ENCODE measurements at places on chromosomes 2 and 18.

DNA sequence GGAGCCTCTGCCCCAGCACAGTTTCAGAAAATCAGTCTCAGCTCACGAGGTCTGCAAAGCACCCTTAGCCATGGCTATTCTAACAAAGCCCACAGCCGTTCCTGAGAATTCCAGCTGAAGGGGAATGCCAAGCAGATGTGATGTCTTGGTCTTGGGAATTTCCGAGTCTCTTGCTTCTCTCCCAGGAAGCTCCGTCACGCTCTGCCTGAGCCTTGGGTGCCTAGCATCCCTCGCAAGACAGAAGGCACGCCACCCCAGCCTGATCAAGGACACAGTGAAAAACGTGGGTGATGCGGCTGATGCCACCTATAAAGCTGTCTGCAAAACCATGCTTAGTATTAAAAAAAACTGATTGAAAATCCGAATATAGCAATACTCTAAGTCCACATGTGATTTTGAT lies 254.6 kb downstream of the SH3BP4 start:
- no peak for DNase-seq

DNA sequence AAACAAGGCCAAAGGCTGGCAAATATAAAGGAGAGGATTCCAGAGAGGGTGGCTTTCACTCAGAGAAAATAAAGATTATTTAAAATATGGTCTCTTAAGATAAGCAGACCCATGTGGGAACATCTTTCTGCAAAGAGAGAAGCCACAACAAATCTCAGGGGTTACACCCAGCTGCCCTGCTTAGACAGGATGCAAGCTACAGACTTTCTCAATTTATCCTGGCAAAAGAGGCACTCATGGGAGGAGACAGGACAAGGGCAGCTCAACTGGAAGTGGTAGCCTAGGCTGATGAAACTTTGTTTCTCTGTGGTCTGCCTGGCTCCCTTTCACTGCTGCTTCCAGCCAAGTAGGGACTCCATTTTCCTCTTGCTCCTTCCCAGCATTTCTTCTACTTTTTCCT lies 25.9 kb upstream of the SULT1C4 start:
- DNase-seq, result no peak

DNA sequence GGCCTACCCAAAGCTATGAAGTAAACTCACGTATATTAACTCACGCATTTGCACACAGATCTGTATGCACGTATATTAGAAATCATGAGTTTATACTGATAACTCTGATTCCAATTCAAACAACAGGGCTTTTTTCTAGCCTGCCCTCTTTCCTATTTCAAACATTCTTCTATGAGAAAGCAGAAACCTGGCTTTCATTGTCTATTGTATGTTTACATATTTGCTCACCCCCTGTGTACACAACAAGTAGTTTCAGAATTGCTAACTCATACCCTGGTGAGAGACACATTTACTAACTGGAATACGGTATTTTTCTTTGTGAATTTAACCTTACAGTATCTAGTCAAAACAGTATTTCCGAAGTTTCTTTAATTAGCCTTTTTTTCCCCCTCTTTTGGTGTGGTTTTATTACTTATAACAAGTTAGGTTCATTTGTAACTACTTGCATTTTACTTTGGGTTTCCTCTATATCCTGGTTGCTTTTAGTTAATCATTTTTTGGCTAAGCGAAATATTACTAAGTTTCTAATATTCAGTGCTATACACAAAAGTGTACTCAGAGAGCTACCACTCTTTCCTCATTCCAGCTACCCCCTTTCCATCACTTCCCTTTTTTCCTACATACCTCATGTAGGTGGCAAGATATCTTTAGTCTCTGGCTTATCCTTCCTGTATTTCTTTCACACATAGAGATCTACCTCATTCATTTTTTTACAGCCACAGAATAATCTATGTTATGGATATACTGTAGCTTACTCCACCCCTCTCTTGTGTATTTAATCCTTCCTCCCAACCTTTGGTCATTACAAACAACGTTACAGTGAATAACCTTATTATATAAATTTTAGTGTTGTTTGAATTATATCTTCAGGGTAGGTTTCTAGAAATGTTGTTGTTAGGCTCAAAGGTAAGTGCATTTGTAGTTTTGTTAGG lies 112.7 kb upstream of the BCL2L11 start:
- DNase-seq, result no peak

DNA sequence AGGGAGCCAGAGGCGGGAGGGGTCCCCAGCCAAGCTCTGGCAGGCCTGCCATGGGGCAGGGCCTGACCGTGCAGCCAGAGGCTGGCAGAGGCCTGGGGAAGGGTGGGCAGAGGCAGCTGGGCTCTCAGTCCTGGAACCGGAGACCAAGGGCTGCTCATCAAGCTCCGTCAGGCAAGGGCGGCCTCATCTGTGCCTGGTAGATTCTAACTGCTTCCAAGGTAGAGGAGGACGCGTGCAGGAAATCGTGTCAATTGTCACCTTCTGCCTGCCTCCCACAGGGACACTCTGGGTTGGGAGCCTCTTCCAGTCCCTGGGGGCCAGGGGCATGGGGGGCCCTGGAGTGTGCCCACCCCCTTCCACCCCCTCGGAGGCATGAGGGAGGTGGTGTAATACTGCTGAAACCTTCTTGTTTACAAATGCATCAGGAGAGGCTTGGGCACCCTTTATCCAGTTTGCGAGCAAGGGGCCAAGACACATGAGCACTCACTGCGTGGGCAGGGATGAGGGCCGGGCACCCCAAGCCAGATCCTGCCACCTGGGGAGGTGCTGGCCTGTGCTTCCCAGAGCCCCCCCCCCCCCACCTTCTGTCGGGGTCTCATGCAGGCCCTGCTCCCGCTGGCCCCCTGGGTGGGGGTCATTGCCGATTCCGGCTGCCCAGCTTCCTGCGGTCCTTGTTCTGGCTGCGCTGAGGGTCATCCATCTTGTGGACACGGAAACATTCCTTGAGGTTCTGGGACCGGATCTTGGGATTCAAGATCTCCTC lies 9.0 kb downstream of the SNORC start:
- peak; percentile 65 for DNase-seq

- DNase-seq, result no peak
Observed at GRCh38 chr2:37795456-37795855, 124.0 kb upstream of the CDC42EP3 start.

- no peak for DNase-seq
Observed at GRCh38 chr2:150817422-150817821, 330.0 kb upstream of the RND3 start.

GRCh38 chr18:47209171-47209570 lies 33.0 kb upstream of the IER3IP1 start:
- no peak for DNase-seq

DNA sequence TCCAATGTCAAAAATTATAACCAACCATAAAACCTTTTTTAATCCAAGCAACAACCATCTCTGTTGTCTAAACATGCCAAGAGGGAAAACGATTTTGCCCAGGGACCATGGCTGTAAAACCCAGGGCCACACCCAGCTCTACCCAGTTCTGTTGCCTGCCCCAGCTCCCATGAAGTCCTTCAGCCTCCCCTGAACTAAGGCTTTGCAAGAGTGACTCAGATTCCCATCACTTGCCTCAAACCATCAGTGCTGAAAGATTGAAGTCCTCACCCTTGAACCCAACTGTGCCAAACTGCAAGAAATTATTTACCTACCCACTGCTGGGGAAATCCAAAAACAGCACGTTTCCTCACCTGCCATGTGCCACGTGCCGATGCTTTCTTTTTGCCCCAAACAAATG lies 102.5 kb downstream of the TFCP2L1 start:
- no peak for DNase-seq

DNA sequence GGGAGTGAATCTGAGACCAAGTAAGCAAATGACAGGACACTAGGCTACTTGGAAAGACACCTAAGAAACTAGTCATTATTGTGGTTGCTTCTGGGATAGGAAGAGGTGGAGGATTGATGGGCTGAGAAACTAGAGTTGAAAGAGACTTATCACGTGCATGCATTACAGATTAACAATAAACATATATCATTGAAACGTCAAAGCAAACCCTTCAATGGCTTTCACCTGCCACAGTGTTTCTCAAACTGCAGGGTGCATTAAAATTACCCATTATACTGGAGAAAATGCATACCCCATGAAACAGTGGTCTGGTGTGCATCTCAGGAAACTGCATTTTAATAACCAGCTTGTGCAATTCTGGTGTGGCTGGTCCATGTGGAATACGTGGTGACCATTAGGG lies 318.8 kb downstream of the SMAD2 start:
- no peak for DNase-seq

DNA sequence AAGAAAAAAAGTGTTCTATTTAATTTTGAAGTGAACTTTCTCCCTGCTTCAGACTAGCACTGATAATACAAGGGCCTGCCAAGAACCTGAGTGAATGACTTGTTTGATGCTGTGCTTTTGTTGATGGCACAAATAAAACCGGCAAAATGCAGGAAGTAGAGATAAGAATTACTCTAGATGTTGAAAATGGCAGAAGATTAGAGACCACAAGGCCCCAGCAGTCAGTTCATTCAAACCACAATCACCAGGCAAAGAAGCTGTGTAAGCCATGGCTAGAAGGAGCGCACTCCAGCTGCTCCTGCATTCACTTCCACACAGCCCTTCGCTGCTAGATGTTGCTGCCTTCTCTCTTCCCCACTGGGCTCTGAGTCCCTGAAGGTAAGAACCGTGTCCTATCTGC lies 297.1 kb downstream of the AGPS start:
- DNase-seq, result peak; percentile 4

DNA sequence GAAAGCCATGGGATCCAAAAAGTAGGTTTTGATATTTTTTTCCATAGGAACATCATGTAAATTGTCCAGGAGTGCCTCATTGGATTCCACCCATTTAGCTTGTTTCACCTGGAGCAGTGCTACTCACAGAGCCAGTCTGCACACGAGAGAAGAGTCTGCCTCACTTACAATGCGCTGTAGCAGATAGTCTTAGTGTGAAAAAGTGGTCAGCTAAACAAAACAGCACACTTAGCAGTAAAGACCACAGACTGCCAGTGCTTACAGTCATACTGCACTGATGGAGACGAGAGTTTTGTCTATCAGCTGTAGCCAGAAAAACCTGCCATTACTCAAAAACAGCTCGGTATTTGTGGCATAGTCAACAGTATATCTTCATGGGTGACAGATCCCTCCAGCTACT lies 113.5 kb upstream of the LDLRAD4 start:
- DNase-seq, result no peak

GRCh38 chr18:64330931-64331330 lies 182.0 kb upstream of the LINC00305 start:
- DNase-seq, result no peak

DNA sequence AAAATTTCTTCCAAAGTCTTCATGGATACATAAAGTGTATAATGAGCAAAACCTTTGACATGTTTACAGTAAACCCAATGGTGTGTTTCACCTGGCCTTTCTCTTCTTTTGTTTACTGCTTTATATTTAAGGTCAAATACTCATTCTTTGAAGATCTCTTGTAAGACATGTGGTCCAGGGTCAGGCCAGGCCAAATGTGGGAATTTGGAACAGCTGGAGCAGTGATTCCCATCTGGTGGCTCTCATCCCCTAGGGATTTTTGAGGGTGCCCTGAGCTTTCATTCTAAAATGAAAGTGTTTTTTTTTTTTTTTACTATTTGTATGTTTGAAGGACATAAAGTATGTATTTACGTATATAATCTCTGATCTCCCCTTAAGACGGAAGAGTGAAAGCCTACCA lies 13.8 kb upstream of the MGAT5 start:
- DNase-seq, result no peak

DNA sequence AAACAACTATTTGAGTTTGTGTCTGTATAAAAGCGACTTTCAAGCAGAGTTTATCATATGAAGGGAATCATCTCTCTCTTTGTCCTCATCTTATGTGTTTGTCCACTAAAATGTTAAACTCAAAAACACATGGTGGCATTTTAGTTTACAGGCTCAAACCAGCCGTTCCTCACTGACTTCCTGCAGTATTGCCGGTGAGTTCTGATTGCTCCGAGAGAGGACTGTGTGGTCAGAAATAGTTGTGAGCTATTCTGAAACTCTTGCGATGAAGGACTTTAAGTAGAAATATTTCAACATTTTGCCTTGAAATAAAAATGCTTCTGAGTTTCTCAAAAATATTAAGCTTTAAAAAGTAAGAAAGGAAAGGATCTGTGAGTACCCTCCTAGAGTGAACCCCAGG lies 163.2 kb upstream of the CAVIN2 start:
- DNase-seq, result no peak

DNA sequence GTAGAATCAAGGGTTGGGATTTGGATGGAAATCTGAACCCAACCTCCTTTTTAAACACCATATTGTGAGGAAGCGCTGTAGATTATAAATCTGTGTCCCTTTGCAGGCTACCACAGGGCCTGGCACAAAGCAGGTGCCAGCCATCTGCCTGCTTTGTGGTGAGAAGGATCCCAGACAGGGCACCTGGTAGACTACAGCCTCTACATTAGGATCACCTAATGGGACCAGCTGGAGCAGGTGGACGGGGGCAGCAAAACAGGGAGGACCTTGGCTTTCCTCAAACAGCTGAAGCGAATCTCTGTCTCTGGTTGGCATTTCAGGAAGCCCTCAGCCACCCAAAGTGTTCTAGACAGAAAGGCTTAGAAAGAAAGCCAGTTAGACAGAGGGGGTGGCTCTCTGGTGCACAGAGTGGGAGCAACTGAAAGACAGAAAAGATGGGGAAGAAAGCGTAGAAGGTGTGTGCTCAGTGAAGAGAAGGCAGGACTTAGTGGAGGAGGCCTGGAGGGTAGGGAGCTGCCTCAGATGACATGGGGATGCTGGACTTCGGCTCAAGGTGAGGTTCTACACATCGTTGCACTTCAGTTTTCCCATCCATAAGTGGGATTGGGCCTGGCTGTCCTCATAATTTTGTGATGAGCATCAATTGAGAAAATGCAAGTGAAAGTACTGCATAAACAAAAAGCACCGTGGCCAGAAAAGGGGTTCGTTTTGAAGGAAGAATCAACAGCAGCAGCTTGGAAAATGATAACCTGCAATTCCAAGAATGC lies 350.8 kb downstream of the CYRIA start:
- no peak for DNase-seq

DNA sequence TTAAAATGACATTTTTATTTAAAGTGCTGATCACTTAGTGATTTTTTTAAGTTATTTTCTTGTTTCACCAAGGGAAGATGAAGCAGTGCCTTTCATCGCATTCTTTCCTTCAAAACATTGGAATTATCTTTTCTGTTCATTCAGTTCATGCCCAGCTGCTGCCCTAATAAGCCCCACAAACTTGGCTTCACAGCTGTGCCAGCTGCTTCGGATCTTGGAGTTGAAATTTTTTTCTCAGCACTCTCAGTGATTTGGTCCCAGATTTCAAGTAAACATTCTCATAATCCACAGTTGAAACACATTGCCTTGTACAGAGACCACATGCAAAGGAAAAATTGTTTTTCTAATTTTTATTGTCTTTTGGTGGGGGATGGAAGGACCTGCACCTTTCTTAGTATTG lies 353.3 kb upstream of the LRP1B start:
- no peak for DNase-seq

GRCh38 chr18:3132700-3133099 lies 87.1 kb downstream of the MYOM1 start:
- DNase-seq, result no peak

- no peak for DNase-seq
Observed at GRCh38 chr2:99259465-99259864, 4.0 kb upstream of the LYG2 start.

Data from osteoblast (primary cell).